T-cell (primary cell): ENCODE measurements at places on chromosomes 2 and 18.

- no peak overlapping the region for H3K27ac ChIP-seq
- no peak for DNase-seq
- H3K4me3 ChIP-seq = no peak overlapping the region
- no peaks in the 10 kb centered on the region for H3K36me3 ChIP-seq
Measured at GRCh38 chr2:8527031-8527430, 154.8 kb upstream of the ID2 start.

GRCh38 chr2:86703704-86704361 lies 16.3 kb upstream of the RMND5A start:
- H3K4me1 ChIP-seq = no peaks in the 10 kb centered on the region
- no peak overlapping the region for H3K4me3 ChIP-seq
- H3K27ac ChIP-seq = no peak overlapping the region
- H3K36me3 ChIP-seq = no peaks in the 10 kb centered on the region
- no peak for DNase-seq
- no peaks in the 10 kb centered on the region for H3K27me3 ChIP-seq

DNA sequence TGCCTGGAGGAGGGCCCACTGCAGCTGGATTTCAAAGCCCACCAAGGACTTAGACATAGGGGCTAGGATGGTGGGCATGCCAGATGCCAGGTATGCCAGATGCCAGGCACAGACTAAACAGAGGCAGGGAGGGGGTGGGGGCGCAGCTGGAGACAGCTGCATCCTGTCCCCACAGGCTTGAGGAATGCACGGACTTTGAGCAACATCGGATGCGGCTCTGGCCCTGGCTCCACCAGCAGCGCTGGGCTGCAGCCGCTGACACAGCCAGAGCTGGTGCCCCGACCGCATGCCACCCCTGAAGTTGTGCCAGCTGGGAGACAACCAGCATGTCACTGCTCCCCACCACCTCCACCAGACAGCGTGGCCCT lies 39.5 kb downstream of the AQP12A start:
- DNase-seq = no peak
- no peak overlapping the region for H3K27ac ChIP-seq
- H3K27me3 ChIP-seq = peaks cover 36% of the 10 kb centered on the region
- H3K36me3 ChIP-seq = no peaks in the 10 kb centered on the region
- H3K4me3 ChIP-seq = no peak overlapping the region

- no peak for DNase-seq
- no peaks in the 10 kb centered on the region for H3K27me3 ChIP-seq
- peaks cover 84% of the 10 kb centered on the region for H3K4me1 ChIP-seq
- no peak overlapping the region for H3K4me3 ChIP-seq
Measured at GRCh38 chr2:68746408-68746807, 11.8 kb downstream of the ARHGAP25 start.

DNA sequence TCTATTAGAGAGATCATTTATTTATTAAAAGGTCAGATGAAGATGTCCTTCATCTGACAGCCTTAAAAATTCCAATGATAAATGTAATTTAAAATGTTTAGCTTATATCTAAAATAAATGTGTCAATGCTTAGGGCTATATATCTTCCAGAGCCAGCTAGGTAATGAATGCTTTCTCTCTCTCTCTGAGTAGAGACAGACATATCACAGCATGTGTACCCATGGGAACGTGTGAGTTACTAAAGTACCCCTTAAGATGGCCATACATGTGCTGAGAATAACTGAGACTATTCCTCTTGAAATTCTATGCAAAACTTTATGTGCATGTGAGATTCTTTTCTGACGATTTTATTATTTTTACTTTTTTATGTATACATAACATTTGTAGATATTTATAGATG lies 420.9 kb upstream of the ST6GAL2 start:
- no peak overlapping the region for H3K27ac ChIP-seq
- no peak for DNase-seq
- H3K4me3 ChIP-seq = no peak overlapping the region

GRCh38 chr18:48080546-48080945 lies 150.1 kb upstream of the SMAD2 start:
- H3K4me1 ChIP-seq = no peaks in the 10 kb centered on the region
